ENCODE measurements at places on chromosomes 5 and 9.

DNA sequence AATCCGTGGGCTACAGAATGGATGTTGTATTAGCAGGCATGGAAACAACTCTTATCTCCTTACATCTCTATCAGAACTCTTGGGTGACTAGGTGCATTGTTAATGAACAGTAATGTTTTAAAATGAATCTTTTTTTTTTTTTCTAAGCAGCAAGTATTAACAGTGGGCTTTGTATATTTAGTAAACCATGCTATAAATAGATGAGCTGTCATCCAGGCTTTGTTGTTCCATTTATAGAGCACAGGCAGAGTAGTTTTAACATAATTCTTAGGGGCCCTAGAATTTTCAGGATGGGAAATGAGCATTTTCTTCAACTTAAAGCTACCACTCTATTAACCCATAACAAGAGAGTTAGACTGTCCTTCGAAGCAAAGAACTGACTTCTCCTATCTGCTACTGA, 233.7 kb upstream of the ADAMTSL1 start:
- no peak for DNase-seq

GRCh38 chr5:3103262-3103811, 351.9 kb upstream of the IRX2 start:
- no peak for DNase-seq

DNA sequence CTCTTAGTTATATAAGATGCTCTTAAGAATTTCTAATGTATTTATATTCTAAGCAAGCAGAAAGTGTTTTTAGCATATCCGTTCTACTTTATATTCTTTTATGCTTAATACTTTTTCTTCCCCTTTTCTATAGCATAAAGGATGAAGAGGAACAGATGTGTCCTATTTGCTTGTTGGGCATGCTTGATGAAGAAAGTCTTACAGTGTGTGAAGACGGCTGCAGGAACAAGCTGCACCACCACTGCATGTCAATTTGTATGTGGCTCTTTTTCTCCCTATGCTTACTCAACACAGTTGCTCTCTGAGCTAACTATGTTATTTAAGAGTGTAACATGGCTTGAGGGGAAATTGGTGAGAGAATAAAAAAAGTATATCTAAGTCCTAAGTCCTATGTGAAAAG, 37.6 kb upstream of the SETD9 start:
- DNase-seq, result no peak

- peak; percentile 64 for DNase-seq
Measured at GRCh38 chr5:111537141-111538024, 25.0 kb upstream of the STARD4 start.

GRCh38 chr9:22120595-22120994, 111.5 kb upstream of the CDKN2B start:
- DNase-seq, result no peak

GRCh38 chr5:173736923-173737412, 120.5 kb upstream of the BOD1 start:
- no peak for DNase-seq

Measured in fibroblast of gingiva (primary cell).